ENCODE measurements at places on chromosomes 1 and 21.

GRCh38 chr1:211145944-211146343 lies 12.0 kb upstream of the KCNH1 start:
- DNase-seq, result no peak

DNA sequence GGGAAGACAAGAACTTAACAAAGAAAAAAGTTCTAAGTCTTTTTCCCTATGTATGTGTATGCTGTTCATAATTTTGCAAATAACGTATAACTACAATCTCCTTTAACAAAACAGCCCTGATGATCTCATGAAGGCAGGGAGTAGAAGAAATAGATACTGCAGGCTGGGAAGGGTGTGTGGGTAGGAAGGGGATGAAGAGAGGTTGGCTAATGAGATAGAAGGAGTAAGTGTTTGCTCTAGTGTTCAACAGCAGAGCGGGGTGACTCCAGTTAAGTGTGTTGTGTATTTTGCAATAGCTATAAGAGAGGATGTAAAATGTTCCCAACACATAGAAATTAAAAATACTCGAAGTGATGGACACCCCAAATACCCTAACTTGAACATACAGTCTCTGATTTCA lies 20.1 kb downstream of the C1orf198 start:
- no peak for DNase-seq

DNA sequence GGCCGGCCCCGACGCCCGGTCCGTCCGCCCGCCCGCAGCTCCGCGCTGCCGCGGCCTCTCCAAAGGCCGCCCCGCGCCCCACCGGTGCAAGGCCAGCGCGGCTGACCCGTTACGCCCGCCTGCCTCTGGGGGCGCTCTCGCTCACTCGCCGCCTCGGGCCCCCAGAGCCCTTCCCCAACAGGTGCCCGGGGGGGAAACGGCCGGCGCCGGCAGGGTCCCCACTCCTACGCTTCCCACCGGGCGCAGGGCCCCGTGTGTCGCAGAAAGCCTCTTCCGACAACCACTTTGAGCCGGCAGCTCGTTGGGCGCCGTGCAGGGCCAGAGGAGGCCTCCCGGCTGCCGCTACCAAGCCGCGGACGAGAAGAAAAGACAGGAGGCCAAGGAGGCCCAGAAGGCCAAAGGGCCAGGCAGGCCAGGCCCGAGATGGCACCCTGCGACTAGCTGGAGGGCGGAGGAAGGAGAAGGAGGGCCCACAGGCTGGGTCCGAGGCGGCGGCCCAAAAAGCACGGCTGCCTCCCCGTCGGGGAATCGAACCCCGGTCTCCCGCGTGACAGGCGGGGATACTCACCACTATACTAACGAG lies 64.9 kb upstream of the FCGR2A start:
- DNase-seq, result peak; percentile 55

DNA sequence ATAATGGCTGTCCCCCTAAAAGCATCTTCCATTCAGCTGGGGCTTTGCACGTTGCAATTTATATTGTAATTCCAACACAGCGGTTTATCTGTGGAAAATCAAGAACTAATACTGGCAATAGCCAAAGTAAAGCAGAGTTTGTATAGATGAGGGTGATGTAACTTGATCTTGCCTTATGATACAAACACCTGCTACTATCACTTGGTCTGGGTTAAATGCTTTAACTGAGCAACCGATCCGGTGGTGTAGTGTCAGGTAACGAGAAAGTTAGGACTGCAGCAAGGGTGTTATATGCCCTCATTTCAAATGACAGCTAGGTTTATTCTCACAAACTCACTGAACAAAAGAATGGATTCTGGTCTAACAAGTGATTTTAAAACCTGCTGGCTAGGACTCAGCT lies 47.3 kb upstream of the PLPPR4 start:
- no peak for DNase-seq
